H7 (cell line): ENCODE measurements at places on chromosomes 11 and 22. TPM values are rescaled to one million over a fixed set of nuclear protein-coding genes. Genes with fewer than 3 reads are reported as not detected.

DNA sequence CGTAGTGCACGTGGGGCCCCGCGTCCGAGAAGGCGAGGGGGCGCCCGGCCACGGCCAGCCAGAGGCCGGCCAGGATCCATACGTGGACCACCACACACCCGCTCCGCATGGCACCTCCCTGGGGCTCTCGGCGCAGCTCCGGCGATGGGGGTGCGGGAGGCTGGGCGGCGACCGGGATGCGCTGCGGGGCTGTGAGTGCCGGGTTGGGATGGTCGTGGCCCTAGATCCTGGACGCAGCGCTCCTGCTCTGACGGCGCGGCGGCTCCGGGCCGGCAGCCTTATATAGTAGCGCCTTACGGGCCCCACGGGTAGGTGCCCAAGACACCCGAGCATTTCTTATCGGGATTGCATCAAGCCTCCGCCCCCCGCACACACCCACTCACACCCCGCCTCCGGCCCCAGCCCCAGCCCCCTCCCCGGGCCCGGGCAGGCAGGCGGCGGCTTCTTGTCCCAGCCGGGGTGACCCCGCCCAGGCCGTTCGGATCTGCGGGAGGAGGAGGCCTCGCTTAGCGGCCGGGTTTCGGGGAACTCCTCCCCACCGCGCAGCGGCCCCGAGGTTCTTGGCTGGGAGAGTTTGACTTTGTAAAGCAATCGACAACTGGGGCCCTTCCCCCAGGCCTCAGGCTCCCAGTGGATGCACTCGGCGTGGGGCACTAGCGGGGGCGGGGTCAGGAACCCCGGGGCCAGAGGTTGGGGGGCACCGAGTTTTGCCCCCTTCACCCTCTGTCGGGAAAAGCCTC lies at the start of gene FGF19:
Gene FGF19 (minus strand): TSS at position 255 of the 740 bp plus-strand sequence. CDS start 146 bp downstream, at position 109.
- peak; percentile 94 for DNase-seq

DEPDC7 gene
- 5.6 and 6.2 TPM in 2 replicates for total RNA-seq

RASL10A gene
- 4.2 and 5.1 TPM in 2 replicates for total RNA-seq

DNA sequence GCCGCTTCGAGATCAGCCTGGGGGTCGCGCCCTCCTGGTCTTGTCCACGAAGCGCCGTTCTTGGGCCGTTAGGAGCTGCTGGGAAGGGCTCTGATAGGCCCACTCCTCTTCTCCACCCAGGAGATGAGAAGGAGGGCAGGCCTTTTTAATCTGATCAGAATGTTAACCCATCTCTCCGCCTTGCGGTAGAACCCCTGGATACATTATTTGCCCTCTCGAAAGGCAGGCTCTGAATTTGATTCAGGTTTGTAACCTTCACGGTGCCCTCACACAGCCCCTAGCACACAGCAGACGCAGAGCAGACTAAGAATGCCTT lies at the start of gene CCDC83:
Gene CCDC83 (plus strand): TSS at position 43 of the 316 bp plus-strand sequence. CDS start 9,741 bp downstream, outside the sequence.
- DNase-seq = no peak

ART1 gene
- 0.07 TPM in 1 of 2 replicates, not detected in the other for total RNA-seq

GRCh38 chr22:39703091-39703490 lies 132.5 kb downstream of the CACNA1I start:
- DNase-seq = no peak

- DNase-seq = peak; percentile 59
These were observed 25.2 kb upstream of the PLET1 start for GRCh38 chr11:112285841-112286311.

DNA sequence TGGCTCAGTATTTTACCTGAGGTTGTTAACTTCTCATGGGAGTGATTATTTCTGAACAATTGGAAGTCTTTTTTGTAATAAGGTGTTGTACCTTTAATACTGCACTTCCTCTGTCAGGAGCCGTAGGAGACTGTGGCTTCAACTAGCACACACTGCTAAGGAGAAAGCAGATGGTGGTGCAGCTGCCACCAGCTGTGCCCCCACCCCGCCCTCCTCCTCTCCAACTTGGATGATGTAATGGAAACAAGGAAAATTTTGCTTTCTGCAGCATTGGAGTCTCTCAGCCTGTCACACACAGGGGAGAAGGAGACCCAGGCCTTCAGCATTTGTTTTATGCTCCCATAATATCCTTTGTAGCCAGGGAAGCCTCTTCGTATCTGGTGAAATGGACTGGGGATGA lies 91.2 kb downstream of the TEAD1 start:
- no peak for DNase-seq

TNNT3 gene
- total RNA-seq = not detected in 2 replicates

DNA sequence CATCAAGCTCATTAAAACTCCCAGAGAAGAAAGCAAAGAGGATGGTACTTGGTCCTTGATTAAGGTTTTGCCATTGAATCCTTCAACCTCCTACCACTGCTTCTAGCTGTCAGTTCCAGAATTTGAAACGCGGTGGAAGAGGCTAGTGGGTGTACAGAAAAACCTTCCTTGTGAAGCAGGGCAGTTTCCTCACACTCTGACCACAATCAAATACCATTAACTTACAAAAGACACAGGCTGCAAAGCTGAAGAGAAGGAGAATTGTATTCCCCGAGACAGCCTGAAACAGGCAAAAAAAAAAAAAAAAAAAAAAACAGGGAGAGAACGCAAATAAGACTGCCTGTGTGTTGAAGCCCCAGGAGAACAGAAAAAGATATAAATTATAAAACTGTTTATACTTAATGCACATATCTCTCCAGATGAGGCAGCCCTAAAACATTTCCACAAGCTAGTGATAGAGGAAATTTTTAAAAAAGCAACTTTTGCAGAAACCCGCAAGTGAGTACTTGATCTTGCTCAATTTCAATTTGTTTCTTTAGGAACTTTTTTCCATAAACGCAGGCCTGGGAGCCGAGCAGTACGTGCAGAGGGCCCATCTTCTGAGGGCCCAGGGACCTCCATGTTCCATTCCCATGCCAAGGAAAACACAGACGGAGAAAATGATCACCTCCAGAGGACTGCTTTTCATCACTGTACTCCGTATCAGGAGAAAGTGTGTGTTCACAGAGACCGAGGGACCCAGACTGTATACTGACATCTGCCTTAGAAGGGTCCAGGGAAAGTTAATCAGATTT lies 218.7 kb upstream of the BLID start:
- no peak for DNase-seq
